ENCODE measurements at places on chromosomes 1 and 21.

- DNase-seq: no peak
Observed at GRCh38 chr21:30426731-30427130, 1.0 kb upstream of the KRTAP13-3 start.

DNA sequence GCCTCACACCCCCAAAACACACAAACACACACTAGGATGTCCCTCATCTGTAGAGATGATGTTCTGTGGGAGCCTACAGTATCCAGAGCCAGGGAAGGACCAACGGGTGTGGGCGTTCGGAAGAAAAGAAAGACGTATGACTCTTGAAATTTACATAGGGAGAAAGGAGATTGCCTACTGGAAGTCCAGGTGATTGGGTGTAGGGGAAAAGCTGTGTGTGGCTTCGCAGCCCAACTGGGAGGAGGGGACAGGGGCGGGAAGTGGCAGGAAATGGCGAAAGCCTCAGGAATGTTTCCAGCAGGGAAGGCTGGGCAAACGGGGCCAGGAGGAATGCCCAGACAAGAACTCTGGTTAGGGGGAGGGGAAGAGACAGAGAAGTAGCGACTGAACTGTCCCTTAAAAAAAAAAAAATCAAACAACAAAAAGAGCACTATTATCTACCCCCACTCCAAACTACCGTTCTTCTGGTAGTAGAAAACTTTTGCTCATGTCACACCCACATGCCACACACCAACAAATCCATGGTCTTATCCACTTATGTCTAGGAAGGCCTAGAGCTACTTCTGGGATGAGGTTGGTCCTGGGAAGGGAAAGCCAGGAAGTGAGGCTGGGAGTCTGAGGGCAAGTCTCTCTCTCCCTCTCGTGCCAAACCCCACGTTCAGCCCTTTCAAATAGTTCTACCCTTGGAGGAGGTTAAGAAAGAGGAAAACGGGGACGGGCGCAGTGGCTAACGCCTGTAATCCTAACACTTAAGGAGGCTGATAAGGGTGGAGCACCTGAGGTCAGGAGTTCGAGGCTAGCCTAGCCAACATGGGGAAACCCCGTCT lies 1.8 kb upstream of the CKS1B start:
- DNase-seq: no peak

DNA sequence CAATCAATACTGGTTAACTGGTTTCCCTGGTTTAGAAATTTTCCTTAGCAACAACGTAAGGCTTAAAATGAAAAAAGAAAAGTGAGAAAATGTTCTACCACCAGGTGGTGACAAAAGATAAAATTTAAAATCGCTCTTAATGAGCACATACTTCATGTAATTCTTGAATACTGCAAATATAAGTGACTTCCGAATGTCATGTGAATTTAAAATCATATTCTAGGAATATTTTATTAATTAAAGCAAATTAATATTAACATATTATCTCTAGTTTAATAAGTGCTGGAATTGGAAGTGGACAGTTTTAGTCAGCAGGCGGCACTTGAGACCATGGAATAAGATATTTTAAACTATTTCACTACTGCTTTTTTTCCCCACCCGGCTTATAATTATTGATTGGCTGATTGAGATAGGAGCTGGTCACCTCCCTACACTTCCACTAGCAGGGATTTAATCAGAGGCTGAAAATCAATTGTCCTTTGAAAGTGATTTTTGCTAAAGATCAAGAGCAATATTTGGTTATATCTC lies 5.0 kb upstream of the ADAMTS1 start:
- DNase-seq: no peak

DNA sequence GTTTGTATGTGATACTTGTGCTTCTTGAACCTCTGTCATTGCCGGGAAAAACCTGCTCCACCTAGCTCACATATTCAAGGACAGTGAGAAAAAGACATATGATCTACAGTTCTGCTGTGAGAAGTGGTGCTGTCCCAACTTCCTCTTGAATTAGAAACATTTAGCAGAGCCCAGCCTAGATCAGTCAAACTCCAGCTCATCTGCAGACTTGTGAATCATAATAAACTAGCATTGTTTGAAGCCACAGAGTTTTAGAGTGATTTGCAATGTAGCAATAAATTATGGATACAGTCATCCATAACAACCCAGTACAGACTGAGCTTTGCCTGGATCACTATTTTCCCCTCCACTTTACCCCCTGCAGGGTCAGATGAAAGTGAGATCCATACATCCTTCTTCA lies 497.8 kb downstream of the PLA2G4A start:
- no peak for DNase-seq

DNA sequence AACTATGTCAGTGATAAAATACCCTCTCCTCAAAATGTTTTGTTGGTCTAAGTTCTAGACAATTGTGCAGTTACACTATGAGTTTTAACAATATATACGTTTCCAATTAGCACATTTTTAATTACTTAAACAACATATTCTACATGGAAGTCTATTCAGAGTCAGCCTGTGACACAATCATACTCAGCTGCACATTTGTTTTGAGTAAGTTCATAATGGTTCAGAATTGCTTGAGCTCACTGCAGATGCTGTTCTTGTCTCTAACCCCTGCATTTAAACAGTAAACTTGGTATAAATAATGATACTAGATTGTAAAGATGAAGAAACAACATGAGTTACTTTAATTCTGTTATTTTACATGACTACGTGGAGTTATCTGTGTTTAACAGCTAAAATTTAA lies 30.6 kb downstream of the CDKN2C start:
- no peak for DNase-seq

All from GM12892 (cell line).